ENCODE measurements at places on chromosomes 5 and 9.

DNA sequence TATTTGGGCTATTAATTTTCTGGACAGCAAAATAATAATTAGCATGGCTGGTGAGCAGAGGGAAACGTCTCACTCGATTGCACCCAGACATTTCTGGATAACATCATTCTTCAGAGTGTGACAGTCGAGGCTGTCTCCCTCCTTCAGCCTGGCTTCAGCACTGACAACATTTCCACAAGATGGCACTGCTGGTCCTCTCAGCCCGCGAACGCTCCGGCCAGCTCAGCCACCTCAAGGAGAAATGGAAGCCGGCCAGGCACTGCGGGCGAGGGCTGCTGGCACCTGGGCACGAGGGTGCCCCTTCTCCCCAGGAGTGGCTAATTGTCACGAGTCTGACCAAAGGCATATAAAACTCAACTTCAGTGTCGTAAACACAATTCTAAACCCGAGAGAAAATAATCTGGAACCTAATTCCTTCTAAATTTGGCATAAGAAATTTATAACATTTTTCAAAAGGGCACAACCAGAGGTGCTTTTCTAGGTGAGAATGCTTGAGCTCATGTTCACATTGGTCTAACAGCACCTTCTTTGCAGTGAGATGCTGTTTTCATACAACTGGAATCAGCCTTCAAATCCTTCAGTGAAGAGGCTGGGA is 65.9 kb downstream of the DAP start:
- DNase-seq: peak; percentile 62

DNA sequence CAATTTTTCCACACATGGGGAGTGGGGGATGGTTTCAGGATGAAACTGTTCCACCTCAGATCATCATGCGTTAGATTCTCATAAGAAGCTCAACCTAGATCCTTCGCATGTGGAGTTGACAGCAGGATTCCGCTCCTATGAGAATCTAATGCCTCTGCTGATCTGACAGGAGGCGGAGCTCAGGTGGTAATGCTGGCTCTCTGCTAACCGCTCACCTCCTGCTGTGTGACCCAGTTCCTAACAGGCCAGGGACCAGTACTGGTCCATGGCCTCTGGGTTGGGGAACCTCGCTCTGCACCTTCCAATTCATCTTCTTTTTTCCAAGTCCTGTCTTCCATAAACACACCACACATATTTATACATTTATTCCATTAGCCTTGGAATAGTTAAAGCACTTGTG is 33.0 kb downstream of the POU5F2 start:
- no peak for DNase-seq

GRCh38 chr9:93663877-93664548 is 87.6 kb downstream of the PHF2 start:
- no peak for DNase-seq

GRCh38 chr5:25128606-25129005 is 483.8 kb upstream of the CDH10 start:
- no peak for DNase-seq

DNA sequence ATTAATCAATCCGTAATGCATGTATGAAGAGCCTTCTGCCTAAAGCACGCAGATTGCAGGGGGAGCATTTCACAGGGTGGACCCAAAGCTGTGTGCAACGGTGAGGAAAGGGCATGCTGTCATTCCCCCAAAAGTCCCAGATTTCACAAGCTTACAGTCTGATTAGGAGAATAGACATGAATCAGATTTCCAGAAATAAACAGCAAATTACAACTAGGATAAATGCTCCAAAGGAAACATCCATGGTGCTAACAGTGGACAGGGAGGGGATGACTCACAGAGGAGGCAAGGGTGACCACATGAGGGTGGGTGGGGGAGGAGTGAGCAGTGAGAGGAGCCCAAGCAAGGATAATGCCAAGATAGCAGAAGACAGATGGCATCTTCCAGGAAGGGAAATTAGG is 258.4 kb upstream of the TAS2R1 start:
- DNase-seq: no peak

- DNase-seq: no peak
These were observed 64.5 kb downstream of the TMEM161B start for GRCh38 chr5:88203981-88204750.

- no peak for DNase-seq
These were observed 214.7 kb downstream of the EBF1 start for GRCh38 chr5:158884827-158885518.

DNA sequence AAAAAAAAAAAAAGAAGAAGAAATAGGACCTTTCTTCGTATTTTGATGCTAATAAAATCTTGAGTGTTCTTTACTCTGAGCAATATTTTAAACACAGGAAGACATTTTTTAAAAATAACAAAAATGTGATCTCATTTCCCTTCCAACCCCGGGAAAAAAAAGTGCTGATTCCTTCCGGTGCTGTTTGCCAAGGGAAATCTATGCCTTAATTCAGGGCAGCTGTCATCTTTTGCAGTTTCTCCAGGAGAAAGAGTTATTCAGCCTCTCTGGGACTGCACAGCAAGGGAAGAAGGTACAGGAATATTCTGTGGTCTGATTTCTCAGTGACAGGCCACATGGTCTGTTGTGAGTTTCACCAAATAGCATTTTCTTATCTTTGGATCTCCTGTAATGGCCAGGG is 291.9 kb upstream of the IRX1 start:
- no peak for DNase-seq

DNA sequence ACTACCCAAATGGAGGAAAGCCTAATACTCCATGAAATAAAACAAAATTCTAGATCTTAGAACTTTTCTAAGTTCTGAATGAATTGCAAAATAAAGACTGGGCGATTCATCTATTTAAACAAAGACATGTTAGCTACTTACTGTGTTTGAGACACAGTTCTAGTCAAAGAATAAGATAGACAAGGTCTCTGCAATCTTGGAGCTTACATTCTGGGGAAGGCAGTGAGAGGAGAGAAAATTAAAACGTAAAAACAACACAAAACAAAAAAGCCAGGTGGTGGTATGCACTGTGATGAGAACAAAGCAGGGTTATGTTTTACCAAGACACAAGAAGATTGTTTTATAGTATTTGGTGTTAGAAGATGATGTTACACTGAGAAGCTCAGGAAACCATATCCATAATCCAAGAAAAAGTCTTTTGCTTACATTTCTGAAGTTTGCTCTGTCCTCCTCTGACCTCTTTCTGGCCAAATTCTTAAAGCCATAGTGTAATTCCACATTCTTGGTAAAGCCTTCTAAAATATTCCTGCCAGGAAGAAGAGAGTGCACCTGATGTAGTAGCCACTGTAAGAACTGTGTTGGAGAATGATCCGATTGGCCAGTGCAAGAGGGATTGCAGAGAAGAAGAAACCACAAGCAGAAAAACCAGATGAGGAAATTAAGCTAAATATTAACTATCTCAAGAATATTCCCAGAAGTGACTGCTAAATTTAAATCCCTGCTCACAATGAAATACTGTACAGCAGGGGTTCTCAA is 218.4 kb downstream of the PCSK1 start:
- DNase-seq: no peak

DNA sequence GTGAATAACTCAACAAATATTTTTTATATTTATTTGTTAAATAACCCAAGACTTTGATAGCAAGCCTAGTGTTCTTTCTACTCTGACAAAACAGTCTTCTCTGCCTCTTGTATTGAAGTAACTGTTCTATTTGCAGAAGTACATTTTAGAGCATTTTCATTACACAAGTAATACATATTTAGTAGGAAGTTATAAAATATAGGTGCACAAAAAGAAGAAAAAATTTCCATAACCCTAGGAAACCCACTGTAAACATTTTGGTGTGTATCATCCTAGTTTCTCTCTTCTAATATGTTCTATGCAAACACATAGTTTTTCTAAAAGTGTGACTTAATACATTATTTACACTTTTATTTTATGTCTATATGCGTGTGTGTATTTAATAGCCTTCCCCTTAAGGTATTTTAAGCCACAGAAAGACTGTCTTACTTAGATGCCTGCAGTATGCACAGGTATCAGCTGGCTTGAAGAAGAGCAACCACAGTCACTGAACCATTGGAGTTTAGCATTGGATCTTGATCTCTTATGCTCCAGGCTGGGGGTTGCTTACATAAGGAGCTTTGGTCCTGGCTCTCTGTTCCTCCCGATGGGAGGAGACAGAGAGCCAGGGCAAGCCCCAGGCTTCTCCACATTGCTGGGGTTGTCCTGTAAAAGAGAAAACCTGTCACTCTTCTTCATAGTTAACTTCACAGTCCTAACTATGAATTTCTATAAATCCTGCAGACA is 3.8 kb downstream of the SELENOP start:
- no peak for DNase-seq

DNA sequence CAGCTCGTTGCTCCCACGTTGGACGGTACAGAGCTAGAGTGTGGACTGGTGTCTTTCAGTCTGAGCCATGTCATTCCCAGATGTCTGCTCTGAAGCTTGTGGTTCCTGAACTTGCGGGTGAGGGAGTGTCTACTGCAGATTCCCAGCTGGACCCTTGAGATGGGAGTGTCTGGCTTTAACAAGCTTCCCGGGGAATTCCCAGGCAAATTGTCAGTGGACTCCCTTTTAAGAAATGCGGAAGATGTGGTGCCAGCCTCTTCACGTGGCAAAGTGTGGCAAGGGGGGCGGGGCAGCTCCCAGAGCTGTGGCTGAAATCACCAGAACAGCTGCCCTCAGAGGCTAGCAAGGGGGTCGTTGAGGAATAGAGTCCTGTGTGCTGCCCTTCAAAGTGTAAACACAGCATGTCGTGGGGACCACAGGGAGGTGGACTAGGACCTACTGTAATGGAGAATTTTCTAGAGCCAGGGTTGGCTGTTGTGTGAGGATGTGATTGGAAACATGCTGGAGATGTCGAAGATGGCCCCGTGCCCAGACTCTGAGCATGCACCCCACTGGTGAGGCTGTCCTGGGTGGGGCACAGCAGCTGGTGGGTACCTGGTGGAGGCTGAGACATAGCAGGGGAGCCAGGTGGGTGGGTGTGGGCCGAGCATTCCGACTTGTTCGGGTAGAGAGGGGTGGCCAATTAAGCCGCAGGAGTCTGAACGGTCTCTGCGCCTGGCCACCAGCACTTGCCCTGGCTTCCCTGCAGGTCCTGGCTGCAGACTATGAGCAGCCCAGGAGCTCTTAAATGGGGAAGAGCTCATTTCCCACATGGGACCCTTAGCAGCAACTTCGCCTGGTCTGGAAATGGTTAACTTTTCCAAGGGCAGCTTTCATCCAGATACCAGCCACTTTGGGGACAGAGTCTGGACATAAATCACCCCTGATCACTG is 37.4 kb downstream of the PRRX2 start:
- no peak for DNase-seq

GRCh38 chr9:92963831-92964606 is 16.7 kb downstream of the FGD3 start:
- DNase-seq: peak; percentile 73

GRCh38 chr9:112104401-112104800 is 70.7 kb downstream of the SUSD1 start:
- no peak for DNase-seq

- no peak for DNase-seq
These were observed 42.5 kb downstream of the CCL28 start for GRCh38 chr5:43369651-43370050.

GRCh38 chr5:89043676-89044075 is 160.7 kb upstream of the MEF2C start:
- no peak for DNase-seq

GRCh38 chr9:131227112-131227958 is 49.0 kb downstream of the FAM78A start:
- DNase-seq: no peak

DNA sequence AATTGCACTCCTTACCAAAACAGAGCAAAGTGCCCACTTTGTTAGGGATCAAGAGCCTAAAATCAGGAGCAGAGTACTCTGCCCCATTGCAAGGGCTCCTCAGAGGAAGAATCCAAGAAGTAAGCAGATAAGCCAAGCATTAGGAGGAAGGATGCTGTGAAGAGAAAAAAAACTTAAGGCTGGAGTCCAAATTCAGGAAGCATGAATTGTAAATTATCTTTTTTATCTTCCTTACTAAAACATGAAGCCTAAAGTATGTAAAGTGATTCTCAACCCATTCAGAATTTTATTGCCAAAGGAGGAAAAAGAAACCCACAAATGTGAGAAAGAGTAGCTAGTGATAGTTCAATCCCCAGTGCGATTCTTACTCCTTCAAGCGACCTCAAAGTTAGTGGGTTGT is 523.9 kb downstream of the TAF11L14 start:
- DNase-seq: no peak

GRCh38 chr9:127503947-127504886 is 52.9 kb downstream of the LRSAM1 start:
- peak; percentile 84 for DNase-seq

- DNase-seq: no peak
These were observed 253.5 kb upstream of the HAPLN1 start for GRCh38 chr5:83973925-83974815.

DNA sequence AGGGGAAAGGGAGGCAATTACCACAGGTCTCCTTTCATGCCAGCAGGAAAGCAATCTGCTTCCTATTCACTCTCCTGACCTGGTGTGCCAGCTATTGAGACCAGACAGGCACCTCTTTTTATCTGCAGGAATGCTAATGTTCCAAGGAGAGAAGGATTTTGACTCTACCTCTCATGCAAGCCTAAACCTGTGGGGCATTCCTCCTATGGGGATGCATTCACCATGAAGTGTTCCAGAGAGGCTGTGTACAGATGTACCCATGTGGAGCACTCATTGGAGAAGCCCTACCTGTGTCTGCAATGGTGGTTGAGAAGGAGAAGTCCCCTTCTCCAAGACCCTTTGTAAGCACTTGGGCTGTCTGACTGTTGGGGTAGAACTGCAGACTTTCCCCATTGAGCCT is 45.4 kb upstream of the EDIL3 start:
- DNase-seq: no peak

- no peak for DNase-seq
These were observed 103.2 kb downstream of the KLF4 start for GRCh38 chr9:107386396-107386795.

DNA sequence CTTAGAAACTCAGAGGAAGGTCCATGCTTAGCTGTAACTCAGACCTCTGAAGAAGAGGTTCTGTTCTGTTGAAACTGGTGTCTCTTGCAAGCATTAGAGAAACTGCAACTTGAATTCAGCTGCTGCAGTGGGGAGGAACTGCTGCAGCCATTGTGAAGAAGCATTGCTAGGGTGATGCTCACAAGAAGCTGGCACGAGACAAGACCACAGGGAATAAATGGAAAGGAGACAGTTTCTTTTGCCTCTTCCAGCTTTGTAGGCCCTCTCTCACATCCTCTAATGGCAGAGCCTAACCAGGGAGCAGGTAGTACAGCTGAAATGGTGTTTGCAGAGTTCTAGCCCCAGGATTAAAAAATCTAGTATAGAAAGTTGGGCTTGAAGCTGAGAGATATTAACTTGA is 148.0 kb upstream of the DMAC1 start:
- no peak for DNase-seq

GRCh38 chr9:26326563-26326962 is 566.0 kb downstream of the CAAP1 start:
- DNase-seq: peak; percentile 31

- DNase-seq: no peak
These were observed 62.3 kb downstream of the HMCN2 start for GRCh38 chr9:130327781-130328348.

- no peak for DNase-seq
These were observed 79.7 kb downstream of the COL5A1 start for GRCh38 chr9:134721344-134721743.

- DNase-seq: no peak
These were observed 12.7 kb downstream of the ANXA6 start for GRCh38 chr5:151144922-151145321.
